Left lung (tissue), 14 donors: ENCODE measurements at places on chromosomes 12 and 14.
A peak's percentile ranks its signal among the peaks of the same experiment; 100 is the strongest.

- no peak for DNase-seq
- peaks cover 7% of the 10 kb centered on the region for H3K4me1 ChIP-seq
- H3K4me3 ChIP-seq = no peak overlapping the region
- H3K36me3 ChIP-seq = no peaks in the 10 kb centered on the region
- H3K27me3 ChIP-seq = peaks cover 83% of the 10 kb centered on the region
These were observed 13.0 kb downstream of the TBX5 start for GRCh38 chr12:114392909-114393308.

DNA sequence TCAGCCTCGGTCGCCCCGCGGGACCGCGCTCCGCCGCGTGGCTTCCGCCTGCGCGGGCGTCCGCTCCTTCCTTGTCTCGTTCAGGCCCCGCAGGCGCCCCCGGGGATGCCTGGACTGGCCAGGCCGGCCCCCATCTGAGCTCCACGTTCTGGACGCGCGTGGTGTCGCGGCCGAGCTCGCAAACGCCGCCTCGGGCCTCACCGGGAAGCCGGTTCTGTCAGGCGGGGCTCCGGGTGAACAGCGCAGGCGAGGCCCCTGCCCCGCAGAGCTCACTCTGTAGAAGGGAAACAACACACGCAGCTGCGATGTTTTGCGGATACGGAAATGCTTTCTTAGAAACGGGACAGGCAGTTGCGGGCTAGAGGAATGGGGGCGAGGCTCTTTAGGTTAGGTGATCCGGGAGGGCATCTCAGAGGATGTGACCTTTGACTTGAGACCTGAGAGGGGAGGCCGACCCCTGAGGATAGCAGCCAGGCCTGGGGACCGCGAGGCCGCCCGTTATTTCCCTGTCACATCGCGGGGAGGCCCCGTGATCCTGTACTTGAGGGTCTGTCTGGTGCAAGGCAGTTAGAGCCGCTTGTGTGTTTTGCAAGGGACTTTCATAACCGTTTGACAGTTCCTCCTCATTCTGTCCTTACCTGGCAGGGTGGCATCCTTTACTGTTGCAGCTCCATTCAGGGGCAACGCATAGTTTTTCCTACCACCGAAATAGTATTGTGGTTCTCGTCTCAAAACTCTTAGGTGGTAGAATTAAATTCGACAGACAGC, 584 bp downstream of the VRK1 start:
- no peaks in the 10 kb centered on the region for H3K27me3 ChIP-seq
- peak overlapping the region; percentile 54 for H3K27ac ChIP-seq
- no peaks in the 10 kb centered on the region for H3K36me3 ChIP-seq
- no peak for DNase-seq
- peak overlapping the region; percentile 65 for H3K4me3 ChIP-seq

- H3K4me1 ChIP-seq = no peaks in the 10 kb centered on the region
- no peak overlapping the region for H3K4me3 ChIP-seq
- H3K27ac ChIP-seq = no peak overlapping the region
- no peak for DNase-seq
These were observed 37.6 kb upstream of the TSPAN8 start for GRCh38 chr12:71195338-71195896.

DNA sequence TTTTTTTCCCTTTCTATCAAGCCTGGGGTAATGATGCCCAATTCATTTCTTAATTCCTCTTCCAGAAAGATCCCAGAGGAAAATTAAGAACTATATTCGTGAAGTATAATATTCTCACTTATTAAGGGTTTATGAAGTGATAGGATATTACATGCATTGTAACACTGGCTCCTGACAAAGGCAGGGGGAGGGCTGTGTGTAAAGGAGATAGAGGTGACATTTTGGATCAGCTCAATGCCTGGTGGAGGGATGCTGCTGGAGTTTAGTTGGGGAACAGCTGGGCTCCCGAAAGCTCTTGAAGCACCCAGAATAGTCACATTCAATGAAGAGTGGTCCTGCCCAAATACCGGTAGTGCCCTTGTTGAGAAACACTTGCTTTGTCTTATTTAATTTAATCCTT, 774 bp downstream of the SERPINA11 start:
- no peak overlapping the region for H3K4me3 ChIP-seq
- H3K36me3 ChIP-seq = no peaks in the 10 kb centered on the region
- peaks cover 36% of the 10 kb centered on the region for H3K27me3 ChIP-seq
- no peak for DNase-seq
- H3K4me1 ChIP-seq = no peaks in the 10 kb centered on the region

DNA sequence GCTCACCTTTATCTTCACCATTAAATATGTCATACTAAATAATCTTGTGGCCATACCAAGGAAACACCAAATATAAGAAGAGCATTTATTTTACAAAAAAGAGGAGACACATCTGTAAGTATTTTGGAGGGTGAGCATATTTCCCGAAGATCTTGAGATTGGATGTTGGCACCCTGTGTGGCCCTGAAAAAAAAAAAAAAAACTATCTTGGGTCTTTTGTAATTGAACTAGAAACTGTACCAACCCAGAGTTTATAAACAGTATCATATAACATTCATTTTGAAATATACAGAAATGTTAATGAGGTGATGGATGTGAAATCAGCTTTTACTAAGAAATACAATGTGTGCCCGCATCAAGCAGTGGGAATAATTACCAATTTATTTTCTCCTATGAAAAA, 104.0 kb upstream of the FRMD6 start:
- H3K27ac ChIP-seq = peak overlapping the region; percentile 54
- H3K4me1 ChIP-seq = no peaks in the 10 kb centered on the region
- no peak for DNase-seq
- H3K36me3 ChIP-seq = no peaks in the 10 kb centered on the region
- no peak overlapping the region for H3K4me3 ChIP-seq

DNA sequence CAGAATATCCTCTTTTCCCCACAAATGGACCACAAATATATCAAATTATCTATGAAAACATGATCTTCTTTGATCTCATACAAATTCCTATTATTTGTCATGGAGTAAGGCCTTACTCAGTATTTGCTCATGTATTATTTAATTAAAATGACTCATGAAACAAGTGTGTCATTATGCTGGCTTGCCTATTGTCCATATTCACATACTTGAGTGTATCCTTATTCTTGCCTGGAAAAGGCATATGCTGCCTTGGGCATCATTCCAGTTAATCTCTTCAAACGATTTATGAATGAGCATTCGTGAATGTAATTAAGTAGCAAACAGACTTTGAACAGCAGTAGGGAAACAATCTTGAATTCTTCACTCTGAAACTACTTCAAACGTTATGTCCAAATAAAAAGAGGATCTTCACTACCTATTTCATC, 22.6 kb upstream of the SNRPF start:
- H3K4me1 ChIP-seq = peaks cover 9% of the 10 kb centered on the region
- H3K27ac ChIP-seq = peak overlapping the region; percentile 20
- no peak overlapping the region for H3K4me3 ChIP-seq
- no peaks in the 10 kb centered on the region for H3K27me3 ChIP-seq
- H3K36me3 ChIP-seq = no peaks in the 10 kb centered on the region
- DNase-seq = peak; percentile 21

GRCh38 chr14:93027810-93028723, 87.7 kb downstream of the ITPK1 start:
- no peak overlapping the region for H3K27ac ChIP-seq
- no peak for DNase-seq
- H3K4me3 ChIP-seq = no peak overlapping the region
- H3K27me3 ChIP-seq = no peaks in the 10 kb centered on the region

DNA sequence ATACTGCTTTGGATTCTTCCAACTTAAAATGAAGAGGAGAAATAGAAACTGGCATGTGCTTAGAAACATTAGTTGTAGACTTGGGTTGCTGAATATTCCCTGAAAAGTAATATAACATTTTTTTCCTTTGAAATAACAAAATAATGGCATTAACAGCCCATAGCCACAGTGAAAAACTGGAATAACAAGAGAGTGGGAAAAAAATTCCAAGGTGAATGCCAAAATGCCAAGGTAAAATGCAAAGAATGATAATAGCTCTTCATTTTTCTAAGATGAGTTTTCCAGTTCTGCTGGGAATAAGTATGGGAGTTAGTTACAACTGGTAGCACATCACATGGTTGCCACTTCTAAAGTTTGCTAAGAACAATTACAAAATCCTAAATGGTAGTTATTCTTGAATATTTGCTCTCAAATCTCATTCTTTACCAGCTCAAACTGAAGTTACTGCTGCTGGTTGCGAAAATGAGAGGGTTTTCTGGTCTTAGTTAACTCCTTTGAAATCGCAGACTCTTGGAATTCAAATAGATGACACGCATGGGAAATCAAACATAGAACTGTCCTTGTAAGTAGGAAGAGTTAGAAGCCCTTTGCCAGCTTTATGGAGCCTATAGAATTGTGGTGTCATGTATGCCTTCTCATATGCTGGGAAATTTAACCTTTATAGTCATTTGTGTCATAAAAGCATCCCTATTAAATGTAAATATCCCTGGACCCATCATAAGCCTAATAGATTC, 165.0 kb upstream of the DCN start:
- no peaks in the 10 kb centered on the region for H3K27me3 ChIP-seq
- no peak overlapping the region for H3K4me3 ChIP-seq
- no peak for DNase-seq
- H3K27ac ChIP-seq = no peak overlapping the region

DNA sequence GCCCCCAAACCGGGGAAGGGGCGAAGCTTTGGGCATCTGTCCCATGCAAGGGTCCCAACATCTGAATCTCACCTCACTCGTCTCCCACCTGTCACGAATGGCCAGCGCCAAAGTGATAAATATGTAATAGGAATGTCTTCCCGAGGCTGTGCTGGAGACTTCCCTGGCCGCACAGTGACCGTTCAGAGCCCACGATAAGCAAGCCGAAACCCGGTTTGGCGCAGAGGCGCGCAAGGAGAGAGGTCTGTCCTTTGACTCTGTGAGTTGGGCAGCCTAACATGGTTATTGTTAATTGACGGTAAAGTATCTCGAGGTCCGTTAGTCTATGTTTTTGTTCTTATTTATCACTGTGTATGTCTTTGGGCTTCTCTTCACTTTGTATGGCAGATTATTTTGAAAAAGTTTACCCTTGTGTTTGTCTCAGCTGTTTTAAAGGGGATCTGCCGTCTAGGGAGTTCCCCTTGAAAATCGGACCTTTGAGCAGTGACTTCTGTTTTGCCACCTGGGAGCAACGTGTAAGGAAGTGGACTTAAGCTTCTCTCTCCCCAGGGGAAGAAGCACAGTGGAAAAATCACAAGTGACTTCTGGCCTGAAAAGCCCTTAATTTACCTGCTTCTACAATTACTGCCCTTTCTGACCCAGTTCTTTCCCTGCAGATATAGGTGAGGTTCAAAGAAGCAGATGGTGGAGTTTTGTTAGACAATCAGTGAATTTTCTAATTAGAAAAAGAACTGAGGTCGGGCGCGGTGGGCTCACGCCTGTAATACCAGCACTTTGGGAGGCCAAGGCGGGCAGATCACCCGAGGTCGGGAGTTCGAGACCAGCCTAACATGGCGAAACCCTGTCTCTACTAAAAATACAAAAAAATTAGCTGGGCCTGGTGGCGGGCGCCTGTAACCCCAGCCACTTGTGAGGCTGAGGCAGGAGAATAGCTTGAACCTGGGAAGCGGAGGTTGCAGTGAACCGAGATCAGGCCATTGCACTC, 1.1 kb upstream of the TM9SF1 start:
- DNase-seq = no peak
- H3K27me3 ChIP-seq = no peaks in the 10 kb centered on the region
- H3K36me3 ChIP-seq = no peaks in the 10 kb centered on the region
- peak overlapping the region; percentile 98 for H3K27ac ChIP-seq

DNA sequence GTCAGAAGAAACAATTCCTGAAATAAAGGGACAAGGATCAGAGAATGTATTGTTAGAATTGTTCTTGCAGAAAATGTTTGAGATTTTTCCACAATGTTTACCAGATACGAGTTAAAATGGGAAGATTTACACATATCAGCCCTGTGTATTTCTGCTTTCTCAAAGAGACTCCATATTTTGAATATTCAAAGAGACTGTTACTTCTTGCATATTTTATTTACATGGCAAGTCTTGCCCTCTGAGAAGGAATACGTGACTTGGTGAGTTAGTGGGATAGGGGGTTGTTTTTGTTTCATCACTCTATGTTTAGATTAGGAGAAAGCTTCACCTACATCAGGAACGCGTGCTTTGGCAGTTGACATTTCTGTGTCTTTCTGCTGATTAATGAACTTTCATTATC, 56.1 kb upstream of the ZDHHC17 start:
- H3K36me3 ChIP-seq = no peaks in the 10 kb centered on the region
- no peak overlapping the region for H3K4me3 ChIP-seq
- H3K27me3 ChIP-seq = no peaks in the 10 kb centered on the region
- no peak for DNase-seq
- no peaks in the 10 kb centered on the region for H3K4me1 ChIP-seq

DNA sequence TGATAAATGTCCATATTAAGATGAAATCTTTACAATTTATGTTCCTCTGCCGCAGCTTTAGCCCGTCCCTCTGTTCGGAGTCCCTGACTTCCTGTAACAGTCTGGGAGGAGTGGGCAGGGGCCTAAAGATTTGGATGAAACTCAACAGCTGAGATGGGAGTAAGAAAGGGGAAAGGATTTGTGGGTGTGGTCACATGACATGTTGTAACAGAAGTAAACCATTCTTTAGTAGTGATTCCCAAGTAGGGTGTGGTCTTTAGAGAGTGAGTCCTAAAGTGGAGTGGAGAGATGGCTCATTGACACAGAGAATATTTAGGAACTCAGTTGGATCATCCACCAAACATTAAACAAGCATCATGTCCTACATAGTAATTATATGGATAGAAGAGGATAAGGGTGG, 12.9 kb downstream of the TMEM117 start:
- H3K4me3 ChIP-seq = no peak overlapping the region
- no peak for DNase-seq
- no peaks in the 10 kb centered on the region for H3K4me1 ChIP-seq
- no peak overlapping the region for H3K27ac ChIP-seq
- no peaks in the 10 kb centered on the region for H3K36me3 ChIP-seq

DNA sequence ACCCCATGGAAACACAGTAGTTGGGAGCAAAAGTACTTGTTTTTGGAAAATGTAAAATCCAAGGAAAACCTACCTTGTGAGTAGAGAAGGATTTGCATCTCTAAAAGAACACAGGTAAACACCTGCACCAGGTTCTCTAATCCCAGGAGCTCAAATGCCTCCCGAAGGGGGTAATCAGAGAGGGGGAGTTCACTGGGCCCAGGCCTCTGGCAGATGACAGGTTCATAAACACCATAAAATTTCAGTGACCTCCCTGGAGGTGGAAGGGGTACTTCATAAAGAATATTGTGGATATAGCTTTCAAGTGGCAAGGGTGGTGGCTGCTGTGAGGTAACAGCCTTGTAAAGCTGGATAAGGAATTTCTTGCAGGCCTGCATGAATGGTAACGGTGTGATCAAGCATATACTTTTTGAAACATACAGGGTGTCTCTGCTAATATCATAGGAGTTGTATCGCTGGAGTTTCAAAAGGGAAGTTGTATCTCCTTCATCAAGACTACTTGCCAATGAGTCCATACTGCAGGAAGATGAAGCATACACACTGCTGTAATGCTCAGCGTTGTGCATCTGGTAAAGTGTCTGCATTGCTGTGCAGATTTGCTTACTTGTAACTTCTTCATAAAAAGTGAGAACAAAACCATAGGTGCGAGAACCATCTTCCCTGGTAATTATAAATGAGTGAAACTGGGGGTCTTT, 111.3 kb downstream of the DENND5B start:
- no peaks in the 10 kb centered on the region for H3K27me3 ChIP-seq
- H3K4me1 ChIP-seq = no peaks in the 10 kb centered on the region
- H3K36me3 ChIP-seq = no peaks in the 10 kb centered on the region
- no peak overlapping the region for H3K27ac ChIP-seq
- no peak overlapping the region for H3K4me3 ChIP-seq
- no peak for DNase-seq
